ENCODE measurements at places on chromosomes 3 and 15. TPM values are rescaled to one million over a fixed set of nuclear protein-coding genes. Genes with fewer than 3 reads are reported as not detected.

Gene SAMD7
- total RNA-seq = not detected

GRCh38 chr3:134007819-134008218 lies 21.9 kb downstream of the SLCO2A1 start:
- DNase-seq = no peak

- DNase-seq = no peak
Observed at GRCh38 chr15:91807122-91807521, 46.4 kb upstream of the SLCO3A1 start.

Gene CCR3
- not detected for total RNA-seq

DNA sequence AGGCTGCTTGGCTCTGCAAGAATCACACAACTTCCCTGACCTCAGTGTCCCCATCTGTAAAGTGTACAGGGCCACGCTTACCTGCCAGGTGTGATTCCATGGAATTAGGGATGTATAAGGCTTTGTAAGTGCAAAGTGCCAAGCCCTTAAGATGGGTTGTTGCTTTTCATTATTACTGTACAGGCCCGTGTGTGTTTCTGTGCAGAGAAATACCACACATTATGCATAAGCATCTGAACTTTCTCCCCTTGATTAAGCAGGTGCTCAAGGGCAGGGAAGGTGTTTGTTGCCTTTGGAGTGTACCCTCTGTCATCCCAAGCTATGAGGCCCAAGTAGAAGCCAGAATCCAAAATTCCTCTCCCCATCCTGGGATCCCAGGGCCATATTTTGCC lies 13.6 kb upstream of the HRH1 start:
- no peak for DNase-seq

Gene ZNF609
- total RNA-seq = 63.9 TPM
